Psoas muscle (tissue), 8 donors: ENCODE measurements at places on chromosomes 16 and 17. TPM values are rescaled to one million over a fixed set of nuclear protein-coding genes. Genes with fewer than 3 reads are reported as not detected.
A peak's percentile ranks its signal among the peaks of the same experiment; 100 is the strongest.

DNA sequence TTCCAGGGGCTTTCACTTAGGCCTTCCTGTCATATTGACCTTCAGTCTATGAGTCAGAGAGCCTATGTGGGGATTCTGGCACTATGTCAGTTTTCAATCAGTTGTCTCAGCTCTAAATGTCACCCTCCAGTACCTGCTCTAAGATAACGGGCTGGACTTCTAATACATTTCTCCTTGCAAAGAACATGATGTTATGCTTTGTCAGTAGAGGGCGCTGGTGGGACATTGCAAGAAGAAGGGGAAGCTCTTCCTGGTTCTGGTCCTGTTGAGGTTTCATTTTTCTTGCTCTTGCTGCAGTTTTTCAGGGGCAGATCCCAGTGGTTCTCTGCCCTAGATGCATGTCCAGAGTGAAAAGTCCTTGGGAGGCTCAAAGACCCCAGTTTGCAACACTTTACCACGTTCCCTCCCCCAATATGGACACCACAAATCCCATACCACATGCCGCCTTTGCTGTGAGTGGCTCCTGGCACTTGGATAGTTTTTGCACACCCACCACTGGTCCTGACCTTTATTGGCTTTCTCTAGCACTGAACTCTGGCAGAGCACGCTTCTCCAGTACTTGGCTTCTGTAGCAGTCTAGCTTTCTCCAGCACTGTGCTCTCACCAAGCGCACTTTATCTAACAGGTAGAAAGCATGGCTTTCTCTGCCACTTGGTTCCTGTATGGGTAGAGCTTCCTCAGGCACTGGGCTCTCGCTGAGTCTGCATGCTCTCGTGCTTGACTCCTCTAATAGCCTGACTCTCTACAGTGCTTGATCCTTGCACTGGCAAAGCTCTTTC is 49.0 kb downstream of the BCL7C start:
- H3K4me1 ChIP-seq = peaks cover 10% of the 10 kb centered on the region
- peak overlapping the region; percentile 58 for H3K27ac ChIP-seq
- no peaks in the 10 kb centered on the region for H3K27me3 ChIP-seq
- peak overlapping the region; percentile 53 for H3K4me3 ChIP-seq
- H3K36me3 ChIP-seq = no peaks in the 10 kb centered on the region
- peak; percentile 35 for DNase-seq

TBC1D3G gene
- not detected for polyA plus RNA-seq

DNA sequence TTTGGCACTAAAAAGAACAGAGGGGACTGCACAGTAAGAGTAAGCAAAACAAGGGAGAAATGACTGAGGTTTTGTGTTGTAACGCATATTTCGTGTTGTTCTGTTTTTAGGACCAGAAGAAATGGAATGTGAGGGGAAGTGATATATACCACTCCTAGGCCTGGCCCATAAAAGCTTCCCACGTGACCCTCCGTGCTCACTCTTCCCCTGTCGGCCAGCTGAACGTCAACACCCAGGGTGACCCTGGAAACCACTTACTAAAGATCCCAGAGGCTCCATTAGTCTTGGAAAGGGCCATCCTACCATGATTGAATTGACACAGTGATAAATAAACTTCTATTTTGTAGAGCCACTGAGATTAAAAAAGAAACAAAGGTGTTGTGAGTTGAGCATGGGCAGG is 79.8 kb downstream of the HELZ start:
- no peaks in the 10 kb centered on the region for H3K27me3 ChIP-seq
- DNase-seq = no peak
- no peaks in the 10 kb centered on the region for H3K36me3 ChIP-seq
- H3K27ac ChIP-seq = no peak overlapping the region
- H3K4me3 ChIP-seq = no peak overlapping the region

GRCh38 chr16:74844041-74844980 is 69.7 kb upstream of the FA2H start:
- H3K27ac ChIP-seq = no peak overlapping the region
- no peaks in the 10 kb centered on the region for H3K36me3 ChIP-seq
- H3K4me3 ChIP-seq = no peak overlapping the region
- no peaks in the 10 kb centered on the region for H3K27me3 ChIP-seq
- H3K4me1 ChIP-seq = no peaks in the 10 kb centered on the region

DNA sequence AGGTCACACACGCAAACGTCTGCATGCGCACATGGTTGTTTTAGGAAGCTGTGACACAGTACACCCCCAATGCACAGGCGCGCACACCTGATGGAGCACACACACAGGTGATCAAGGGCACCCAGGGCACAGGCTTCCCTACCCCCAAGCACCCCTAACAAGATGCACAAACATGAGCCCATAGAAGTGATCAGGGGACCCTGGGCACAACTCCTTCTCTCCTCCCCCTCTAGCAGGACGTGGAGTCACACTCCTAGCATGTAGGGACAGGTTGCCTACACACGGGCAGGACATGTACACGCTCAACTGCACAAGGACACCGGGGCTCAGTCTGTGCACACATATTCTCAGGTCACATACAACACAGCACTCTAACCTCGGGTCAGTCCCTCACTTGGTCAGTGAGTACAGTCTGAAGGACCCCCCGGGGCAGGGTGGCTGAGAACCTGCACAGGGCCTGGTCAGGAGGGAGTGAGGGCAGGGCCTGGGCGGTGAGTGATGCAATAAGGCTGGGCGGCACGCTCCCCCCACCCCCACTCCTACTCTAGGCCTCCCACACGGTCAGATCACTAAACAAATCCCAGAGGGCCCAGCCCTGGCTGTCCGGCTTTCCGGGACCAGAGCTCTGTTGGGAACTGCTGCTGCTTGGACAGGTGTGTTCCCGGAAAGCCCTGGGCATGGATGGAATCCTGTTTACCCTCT is 751 bp upstream of the DOC2B start:
- H3K4me3 ChIP-seq = peak overlapping the region; percentile 40
- peaks cover 15% of the 10 kb centered on the region for H3K27me3 ChIP-seq
- no peaks in the 10 kb centered on the region for H3K36me3 ChIP-seq
- no peaks in the 10 kb centered on the region for H3K4me1 ChIP-seq

GRCh38 chr16:63652091-63652490 is 1469.8 kb downstream of the CDH11 start:
- H3K27me3 ChIP-seq = no peaks in the 10 kb centered on the region
- H3K27ac ChIP-seq = no peak overlapping the region
- H3K4me1 ChIP-seq = no peaks in the 10 kb centered on the region
- H3K36me3 ChIP-seq = no peaks in the 10 kb centered on the region
- no peak for DNase-seq

SPEM1 gene
- polyA plus RNA-seq = not detected

- no peak overlapping the region for H3K4me3 ChIP-seq
- no peaks in the 10 kb centered on the region for H3K27me3 ChIP-seq
- no peak overlapping the region for H3K27ac ChIP-seq
- H3K36me3 ChIP-seq = peaks cover 5% of the 10 kb centered on the region
These were observed 32.5 kb downstream of the MEAK7 start for GRCh38 chr16:84471966-84472365.

DNA sequence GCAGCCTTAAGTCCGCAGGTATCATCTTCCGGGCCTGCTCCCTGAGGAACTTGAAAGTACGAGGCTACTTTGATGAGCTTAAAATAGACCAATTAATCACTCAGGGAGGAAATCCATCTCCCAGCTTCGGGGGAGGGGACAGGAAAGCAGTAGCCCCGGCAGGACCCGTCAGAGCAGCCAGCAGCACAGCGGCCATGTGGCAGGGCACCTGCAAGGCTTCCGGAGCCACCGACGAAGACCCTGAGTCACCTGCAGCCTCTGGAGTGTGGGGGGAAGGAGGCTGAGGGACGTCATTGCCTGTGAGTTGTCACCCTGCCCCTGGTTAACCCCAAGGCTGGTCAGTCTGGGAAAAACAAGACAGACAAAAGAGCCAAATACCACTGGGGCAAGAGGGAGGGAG is 4.4 kb upstream of the CYB561 start:
- no peaks in the 10 kb centered on the region for H3K36me3 ChIP-seq
- H3K27me3 ChIP-seq = peaks cover 12% of the 10 kb centered on the region
- H3K4me1 ChIP-seq = peaks cover 8% of the 10 kb centered on the region
- no peak overlapping the region for H3K27ac ChIP-seq
- DNase-seq = no peak
